ENCODE measurements at places on chromosomes 16 and 17. TPM values are rescaled to one million over a fixed set of nuclear protein-coding genes. Genes with fewer than 3 reads are reported as not detected.

Gene HNF1B
- 1.3 TPM for total RNA-seq

Gene PNMT
- total RNA-seq, result 1.2 TPM

Gene SLC47A2
- 0.17 TPM for total RNA-seq

Gene TRIM65
- 48.9 TPM for total RNA-seq

Gene NIP7
- 28.3 TPM for total RNA-seq

DNA sequence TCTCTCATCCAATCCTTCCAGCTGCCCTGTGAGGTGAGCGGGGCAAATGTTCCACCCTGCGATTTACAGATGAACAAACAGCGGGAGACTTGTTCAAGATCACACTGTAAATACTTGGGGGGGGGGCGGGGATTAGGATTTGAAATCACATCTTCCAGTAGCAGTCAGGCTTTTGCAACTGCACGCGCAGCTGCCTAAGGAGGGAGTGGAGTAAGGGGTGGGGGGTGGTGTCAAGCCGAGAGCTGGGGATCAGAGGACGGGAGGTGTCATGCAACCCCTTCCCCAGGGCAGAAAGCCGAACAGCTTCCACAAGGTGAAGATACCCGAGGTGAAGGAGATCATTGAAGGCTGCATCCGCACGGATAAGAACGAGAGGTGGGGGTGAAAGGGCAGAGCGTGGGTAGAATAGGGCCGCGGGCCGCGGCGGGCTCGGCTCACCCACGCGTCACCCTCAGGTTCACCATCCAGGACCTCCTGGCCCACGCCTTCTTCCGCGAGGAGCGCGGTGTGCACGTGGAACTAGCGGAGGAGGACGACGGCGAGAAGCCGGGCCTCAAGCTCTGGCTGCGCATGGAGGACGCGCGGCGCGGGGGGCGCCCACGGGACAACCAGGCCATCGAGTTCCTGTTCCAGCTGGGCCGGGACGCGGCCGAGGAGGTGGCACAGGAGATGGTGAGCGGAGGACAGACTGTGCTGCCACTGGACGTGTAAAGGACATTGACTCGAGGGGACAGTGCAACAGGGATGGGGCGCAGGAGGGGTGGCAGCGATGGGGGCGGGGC is 4.6 kb downstream of the WNK4 start:
- no peak for DNase-seq

GRCh38 chr17:36611345-36612072 is 10.1 kb downstream of the MRM1 start:
- DNase-seq, result no peak

DNA sequence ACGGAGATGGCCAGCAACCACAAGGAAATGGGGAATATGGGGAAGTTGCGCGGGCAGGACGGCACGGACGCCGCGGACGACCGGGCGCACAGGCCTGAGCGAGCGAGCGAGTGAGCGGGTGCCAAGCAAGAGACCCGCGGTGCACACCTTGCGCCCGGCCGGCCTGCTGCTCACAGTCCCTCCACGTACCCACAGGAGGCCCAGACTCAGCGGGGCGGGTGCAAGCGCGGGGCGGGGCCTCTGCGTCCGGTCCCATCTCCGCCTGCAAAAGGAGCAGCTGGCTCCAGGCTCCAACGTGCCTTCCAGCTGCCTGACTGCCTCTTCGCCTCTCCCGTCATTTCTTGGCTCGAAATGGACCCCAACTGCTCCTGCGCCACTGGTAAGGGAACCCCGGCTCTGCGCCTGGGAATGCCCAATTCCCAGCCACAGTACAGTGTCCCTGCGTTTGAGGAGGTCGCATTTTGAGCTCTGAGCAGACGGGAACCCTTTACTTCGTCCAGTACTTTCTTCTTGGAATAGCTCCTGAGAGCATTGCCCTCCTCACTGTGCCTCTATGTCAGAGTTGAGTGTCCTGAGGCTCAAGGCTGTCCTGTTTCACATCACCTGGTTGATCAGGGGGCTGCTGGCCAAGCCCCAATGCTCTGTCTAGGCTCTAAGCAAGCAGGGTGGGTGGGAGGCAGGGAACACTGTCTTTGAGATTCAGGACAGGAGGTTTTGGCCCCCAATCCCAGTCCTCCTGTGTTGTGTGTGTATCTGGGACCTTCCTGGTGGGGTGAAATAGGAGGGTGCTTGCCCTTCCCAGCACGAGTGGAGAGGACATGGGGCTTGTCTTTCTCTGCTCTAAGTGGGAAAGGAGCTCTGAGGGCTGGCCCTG is 8.1 kb upstream of the MT1E start:
- no peak for DNase-seq

DNA sequence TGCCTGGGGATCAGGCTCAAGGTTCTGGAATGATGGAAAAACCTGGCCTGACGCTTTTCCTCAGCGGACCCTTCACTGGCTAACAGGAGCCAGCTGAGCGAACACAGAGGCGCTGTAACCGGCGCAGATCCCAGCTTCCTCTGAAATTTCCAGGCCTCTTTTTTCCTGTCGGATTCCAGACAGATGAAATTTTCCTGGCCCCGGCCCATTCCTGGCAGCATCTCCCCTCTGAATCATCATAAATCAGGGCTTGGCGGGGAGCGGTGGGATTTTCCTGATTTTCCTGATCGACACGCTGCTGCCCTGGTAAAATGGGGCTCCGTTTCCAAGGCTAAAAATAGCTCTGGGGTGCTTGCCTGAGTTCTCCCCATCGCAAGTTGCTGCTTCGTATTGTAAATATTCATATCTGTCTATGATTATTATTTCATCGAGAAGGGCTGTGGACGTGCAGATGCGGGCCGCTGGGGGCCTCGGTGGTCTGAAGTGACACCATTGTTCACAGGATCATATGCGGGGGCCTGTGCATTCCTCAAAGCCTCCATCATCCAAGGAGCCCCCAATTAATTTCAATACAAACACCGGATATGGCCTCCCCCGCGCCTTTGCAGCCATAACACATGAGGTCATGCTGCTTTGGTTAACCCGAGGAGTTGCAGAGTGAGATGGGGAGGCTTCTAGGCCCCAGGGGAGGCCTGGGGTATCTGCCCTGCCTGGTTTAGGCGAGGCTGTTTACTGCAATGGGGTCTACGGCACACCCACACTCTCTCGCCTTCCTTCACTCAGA is 45.8 kb upstream of the ETV4 start:
- peak; percentile 86 for DNase-seq

DNA sequence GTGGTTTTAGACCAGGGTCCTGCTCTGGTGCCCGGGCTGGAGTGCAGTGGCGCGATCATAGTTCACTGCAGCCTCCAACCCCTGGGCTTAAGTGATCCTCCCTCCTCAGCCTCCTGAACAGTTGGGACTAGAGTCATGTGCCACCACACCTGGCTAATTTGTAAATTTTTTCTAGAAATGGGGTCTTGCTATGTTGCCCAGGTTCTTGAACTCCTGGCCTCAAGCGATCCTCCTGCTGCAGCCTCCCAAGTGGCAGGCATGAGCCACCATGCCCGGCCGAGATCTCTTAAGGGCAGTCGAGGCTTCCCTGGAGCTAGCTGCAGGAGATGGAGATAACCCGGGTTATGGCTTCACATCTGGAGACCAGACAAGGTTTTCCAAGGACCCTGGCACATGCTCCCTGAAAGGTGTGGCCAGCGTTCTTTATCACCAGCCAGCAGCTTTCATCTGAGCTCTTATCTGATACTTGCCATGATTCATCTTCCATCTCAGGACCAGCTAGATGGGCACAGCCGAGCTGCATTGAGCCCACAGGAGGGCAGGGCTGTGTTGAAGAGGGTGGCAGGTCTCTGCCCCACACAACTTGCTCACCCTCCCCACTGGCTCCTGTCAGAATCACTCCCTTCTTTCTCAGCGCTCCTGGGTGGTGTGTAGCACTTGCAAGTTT is 28.6 kb downstream of the SCNN1B start:
- no peak for DNase-seq

DNA sequence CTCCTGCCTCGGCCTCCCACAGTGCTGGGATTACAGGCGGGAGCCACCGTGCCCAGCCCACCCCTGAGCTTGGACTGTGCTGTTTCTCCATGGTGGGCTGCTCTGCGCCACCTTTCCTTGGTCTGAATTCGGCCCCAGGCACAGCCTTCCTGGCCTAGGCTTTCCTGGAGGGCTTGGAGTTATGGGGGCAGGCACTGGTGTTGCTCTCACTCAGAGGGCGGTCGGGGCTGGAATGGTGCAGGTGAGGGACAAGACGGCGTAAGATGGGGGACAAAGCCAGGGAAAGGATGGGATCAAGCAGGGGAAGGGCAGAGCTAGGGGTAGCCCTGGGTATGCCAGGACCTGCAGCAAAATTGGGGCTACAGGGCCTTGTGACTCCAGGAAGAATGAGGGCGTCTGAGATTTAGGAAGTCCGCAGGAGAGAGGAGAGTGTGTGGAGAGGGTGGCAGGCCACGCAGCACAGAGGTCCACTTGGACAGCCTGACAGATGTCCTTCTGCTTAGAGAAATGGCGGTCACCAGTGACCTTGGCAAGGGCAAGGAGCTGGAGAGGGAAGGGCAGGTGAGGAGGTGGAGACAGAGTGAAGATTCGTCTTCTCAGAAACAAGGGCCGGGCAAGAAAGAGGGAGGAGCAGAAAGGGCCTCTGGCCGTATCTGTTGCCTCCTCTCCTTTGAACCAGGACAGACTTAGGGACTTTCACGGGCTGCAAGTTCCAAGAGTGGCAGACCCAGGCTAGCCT is 1.6 kb upstream of the ATP6V0C start:
- no peak for DNase-seq

DNA sequence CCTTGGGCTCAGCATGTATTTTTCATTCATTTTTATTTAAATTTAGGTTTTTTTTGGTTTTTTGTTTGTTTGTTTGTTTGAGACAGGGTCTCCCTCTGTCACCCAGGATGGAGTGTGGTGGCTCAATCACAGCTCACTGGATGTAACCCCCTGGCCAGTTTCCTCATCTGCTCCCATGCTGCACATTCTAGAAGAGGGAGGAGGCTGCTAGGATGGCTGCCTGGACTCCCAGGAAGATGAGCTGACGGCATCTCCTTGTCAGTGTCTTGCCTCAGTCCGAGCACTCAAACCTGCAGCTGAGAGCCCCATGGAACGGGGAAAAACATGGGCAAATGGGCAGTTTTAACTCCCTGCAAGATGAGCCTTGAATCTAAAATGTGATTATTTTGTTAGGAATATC is 7.5 kb downstream of the MEAK7 start:
- no peak for DNase-seq

- DNase-seq, result no peak
Observed at GRCh38 chr17:82892899-82893565, 53.2 kb upstream of the ZNF750 start.

DNA sequence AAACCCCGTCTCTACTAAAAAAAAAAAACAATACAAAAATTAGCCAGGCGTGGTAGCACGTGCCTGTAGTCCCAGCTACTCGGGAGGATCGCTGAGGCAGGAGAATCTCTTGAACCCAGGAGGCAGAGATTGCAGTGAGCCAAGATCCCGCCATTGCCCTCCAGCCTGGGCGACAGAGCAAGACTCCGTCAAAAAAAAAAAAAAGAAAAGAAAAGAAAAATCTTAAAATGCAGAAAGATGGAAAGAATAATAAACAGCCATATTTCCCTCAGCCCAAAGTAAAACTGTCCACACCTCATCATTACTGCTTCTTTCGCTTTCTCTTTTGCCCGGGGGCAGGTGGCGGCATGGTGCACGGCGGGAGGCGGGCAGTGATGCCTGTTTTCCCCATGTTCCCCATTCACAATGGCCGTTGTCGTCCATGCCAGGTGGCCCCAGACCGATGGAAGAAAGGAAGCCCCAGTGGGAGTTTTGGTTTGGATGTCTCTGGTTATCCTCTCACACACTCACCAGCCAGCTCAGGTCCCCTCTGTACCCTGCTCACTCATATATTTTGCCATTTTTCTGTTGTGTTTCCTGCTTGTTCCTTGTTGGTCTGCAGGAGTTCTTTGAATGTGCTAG is 37.0 kb upstream of the PEMT start:
- no peak for DNase-seq

DNA sequence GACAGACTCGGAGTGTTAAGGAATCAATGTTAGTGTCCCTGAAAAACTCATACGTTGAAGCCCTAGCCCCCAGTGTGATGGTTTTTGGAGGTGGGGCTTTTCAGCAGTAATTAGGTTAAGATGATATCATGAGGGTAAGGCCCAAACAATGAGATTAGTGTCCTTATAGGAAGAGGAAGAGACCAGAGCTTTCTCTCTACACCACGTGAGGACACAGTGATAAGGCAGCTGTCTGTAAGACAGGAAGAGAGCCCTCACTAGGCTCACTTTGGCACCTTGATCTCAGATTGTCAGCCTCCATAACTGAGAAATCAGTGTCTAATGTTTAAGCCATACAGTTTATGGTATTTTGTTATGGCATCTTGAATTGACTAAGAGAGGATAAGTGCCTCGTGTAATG is 403.2 kb downstream of the NPIPA7 start:
- no peak for DNase-seq

DNA sequence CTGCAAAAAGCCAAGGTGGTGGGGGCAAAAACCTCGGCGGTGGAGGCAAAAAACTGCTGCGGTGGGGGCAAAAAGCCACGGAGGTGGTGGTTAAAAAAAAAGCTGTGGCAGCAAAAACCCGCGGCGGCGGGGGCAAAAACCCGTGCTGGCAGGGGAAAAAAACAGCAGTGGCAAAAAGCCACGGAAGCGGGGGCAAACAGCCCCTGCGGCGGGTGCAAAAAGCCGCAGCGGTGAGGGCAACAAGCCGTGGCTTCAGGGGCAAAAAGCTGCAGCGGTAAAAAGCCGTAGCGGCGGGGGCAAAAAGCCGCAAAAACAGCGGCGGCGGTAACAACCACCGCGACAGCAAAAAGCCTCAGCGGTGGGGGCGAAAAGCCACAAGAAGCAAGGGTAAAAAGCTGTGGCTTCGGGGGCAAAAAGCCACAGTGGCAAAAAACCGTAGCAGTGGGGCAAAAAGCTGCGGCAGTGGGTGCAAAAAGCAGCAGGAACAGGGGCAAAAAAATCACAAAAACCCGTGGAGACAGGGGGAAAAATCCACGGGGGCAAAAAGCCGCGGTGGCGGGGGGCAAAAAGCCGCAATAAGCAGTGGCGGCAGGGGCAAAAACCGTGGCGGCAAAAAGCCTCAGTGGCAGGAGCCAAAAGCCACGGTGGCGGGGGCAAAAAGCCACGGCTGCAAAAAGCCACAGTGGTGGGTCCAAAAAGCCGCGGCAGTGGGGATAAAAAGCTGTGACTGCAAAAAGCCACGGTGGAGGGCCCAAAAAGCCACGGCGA is 193.7 kb downstream of the SHCBP1 start:
- DNase-seq, result no peak

- DNase-seq, result no peak
Observed at GRCh38 chr17:54494721-54495715, 405.6 kb upstream of the TOM1L1 start.

- peak; percentile 56 for DNase-seq
Observed at GRCh38 chr17:3012926-3013581, 50.4 kb downstream of the OR1D5 start.

DNA sequence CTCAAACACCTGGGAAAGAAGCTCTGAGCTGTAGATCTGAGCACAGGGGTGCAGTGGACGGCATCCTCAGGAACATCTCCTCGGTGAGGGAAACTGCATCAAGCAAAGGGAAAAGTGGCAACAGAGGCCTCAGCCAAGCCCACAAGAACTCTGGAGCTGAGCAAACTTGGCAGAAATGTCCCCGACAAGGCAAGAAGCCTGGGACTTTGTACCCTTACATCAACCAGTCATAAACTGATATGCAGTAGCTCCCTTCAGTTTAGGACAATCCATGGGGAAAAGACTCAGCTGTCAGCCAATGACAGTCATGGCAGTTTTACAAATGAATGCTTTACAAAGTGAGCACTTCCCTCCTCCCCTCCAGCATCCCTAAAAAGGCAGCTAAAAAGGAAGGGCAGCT is 210.0 kb upstream of the DYNLRB2 start:
- DNase-seq, result no peak
